Gastrocnemius medialis (tissue), 4 donors: ENCODE measurements at places on chromosomes 4 and X. TPM values are rescaled to one million over a fixed set of nuclear protein-coding genes. Genes with fewer than 3 reads are reported as not detected.

GRCh38 chrX:15349046-15349445 lies 13.7 kb upstream of the PIGA start:
- no peaks in the 10 kb centered on the region for H3K27me3 ChIP-seq
- H3K4me3 ChIP-seq = no peak overlapping the region
- H3K36me3 ChIP-seq = peaks cover 8% of the 10 kb centered on the region
- H3K4me1 ChIP-seq = no peaks in the 10 kb centered on the region
- no peak overlapping the region for H3K27ac ChIP-seq
- DNase-seq = peak; percentile 44

The GPC4 gene
- total RNA-seq = 3.1 TPM

GRCh38 chr4:40317916-40318658 lies 17.0 kb upstream of the CHRNA9 start:
- H3K4me1 ChIP-seq = peaks cover 3% of the 10 kb centered on the region

The TXK gene
- total RNA-seq = not detected

- H3K36me3 ChIP-seq = no peaks in the 10 kb centered on the region
- H3K27me3 ChIP-seq = no peaks in the 10 kb centered on the region
- H3K4me1 ChIP-seq = peaks cover 39% of the 10 kb centered on the region
- DNase-seq = no peak
Observed at GRCh38 chr4:147994076-147994475, 262.2 kb downstream of the ARHGAP10 start.

The SETD7 gene
- total RNA-seq = 118 TPM

DNA sequence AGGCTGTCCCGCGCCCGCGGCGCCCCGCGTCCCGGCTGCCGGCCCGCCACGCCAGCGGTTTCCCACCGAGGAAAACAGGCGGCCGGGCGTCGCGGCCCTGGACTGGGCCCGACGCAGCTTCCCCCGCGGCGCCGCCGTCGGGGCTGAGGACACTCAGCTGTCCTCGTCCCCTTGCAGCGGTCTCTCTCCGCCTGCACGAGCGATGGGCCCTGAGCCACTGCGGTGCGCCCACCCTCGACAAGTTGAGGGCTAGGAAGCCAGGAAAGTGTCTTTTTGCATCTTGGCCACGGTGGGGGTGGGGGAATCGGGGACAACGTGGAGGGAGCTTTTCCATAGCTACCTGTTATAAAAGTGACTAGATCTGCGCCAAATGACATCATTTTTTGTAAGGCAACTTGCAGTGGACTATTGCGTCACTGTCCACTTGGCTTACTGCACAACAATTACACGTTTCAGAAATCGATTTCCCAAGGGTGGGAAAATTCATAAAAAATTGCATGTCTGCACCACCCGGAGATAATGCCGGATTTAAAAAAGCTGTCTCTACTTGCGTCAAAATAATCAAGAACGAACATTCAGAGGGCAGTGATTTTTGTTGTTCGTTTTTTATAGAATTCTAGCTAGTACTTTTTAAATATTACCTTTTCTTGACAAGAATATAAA lies 1.1 kb downstream of the KLHL15 start:
- H3K27me3 ChIP-seq = peaks cover 3% of the 10 kb centered on the region
- DNase-seq = peak; percentile 34
- peak overlapping the region; percentile 92 for H3K27ac ChIP-seq
- H3K4me1 ChIP-seq = peaks cover 3% of the 10 kb centered on the region
- peak overlapping the region; percentile 76 for H3K4me3 ChIP-seq
- no peaks in the 10 kb centered on the region for H3K36me3 ChIP-seq

GRCh38 chr4:86977621-86978184 lies 42.9 kb downstream of the AFF1 start:
- H3K4me3 ChIP-seq = no peak overlapping the region
- no peaks in the 10 kb centered on the region for H3K36me3 ChIP-seq
- H3K27ac ChIP-seq = no peak overlapping the region
- DNase-seq = no peak

GRCh38 chr4:176002007-176002613 lies 63.5 kb upstream of the WDR17 start:
- no peak overlapping the region for H3K27ac ChIP-seq
- H3K4me1 ChIP-seq = no peaks in the 10 kb centered on the region
- H3K4me3 ChIP-seq = peak overlapping the region; percentile 58
- no peaks in the 10 kb centered on the region for H3K36me3 ChIP-seq

- no peaks in the 10 kb centered on the region for H3K36me3 ChIP-seq
- H3K4me3 ChIP-seq = no peak overlapping the region
- no peak overlapping the region for H3K27ac ChIP-seq
- H3K27me3 ChIP-seq = no peaks in the 10 kb centered on the region
- no peak for DNase-seq
- no peaks in the 10 kb centered on the region for H3K4me1 ChIP-seq
Observed at GRCh38 chrX:109691752-109692151, 41.3 kb downstream of the ACSL4 start.

The PRR32 gene
- total RNA-seq = not detected

The TEX11 gene
- not detected for total RNA-seq

- peaks cover 22% of the 10 kb centered on the region for H3K27me3 ChIP-seq
- no peaks in the 10 kb centered on the region for H3K4me1 ChIP-seq
- no peak for DNase-seq
- no peak overlapping the region for H3K27ac ChIP-seq
- peak overlapping the region; percentile 60 for H3K4me3 ChIP-seq
- H3K36me3 ChIP-seq = no peaks in the 10 kb centered on the region
Observed at GRCh38 chr4:10458177-10458576, 951 bp upstream of the ZNF518B start.

GRCh38 chr4:66160606-66161005 lies 490.3 kb upstream of the EPHA5 start:
- H3K36me3 ChIP-seq = no peaks in the 10 kb centered on the region
- no peaks in the 10 kb centered on the region for H3K4me1 ChIP-seq
- no peak overlapping the region for H3K4me3 ChIP-seq

The ESX1 gene
- total RNA-seq = not detected

DNA sequence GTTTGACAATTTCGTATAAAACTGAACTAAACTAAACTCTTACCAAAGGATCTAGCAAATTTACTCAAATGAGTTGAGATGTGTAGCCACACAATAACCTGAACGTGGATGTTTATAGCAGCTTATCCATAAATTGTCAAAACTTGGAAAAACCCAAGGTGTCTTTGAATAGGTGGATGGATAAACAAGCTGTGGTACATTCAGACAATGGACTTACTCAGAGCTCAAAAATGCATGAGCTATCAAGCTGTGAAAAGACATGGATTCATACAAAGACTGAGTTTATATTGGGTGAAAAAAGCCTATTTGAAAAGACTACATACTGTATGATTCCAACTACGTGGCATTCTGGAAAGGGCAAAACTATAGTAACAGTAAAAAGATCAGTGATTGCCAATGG lies 69.5 kb downstream of the LARP1B start:
- no peaks in the 10 kb centered on the region for H3K36me3 ChIP-seq
- H3K4me3 ChIP-seq = no peak overlapping the region
- no peak for DNase-seq
- no peaks in the 10 kb centered on the region for H3K4me1 ChIP-seq
- no peak overlapping the region for H3K27ac ChIP-seq
